A172 (cell line): ENCODE measurements at places on chromosomes 3 and 15. TPM values are rescaled to one million over a fixed set of nuclear protein-coding genes. Genes with fewer than 3 reads are reported as not detected.

Gene LARP6
- total RNA-seq, result 45.4 and 63.4 TPM in 2 replicates

Gene PAK6
- 0.17 and 0.43 TPM in 2 replicates for total RNA-seq

Gene CD47
- 124 and 145 TPM in 2 replicates for total RNA-seq

Gene OSBPL10
- 23.0 and 24.2 TPM in 2 replicates for total RNA-seq

Gene TIMP4
- total RNA-seq, result 6.1 and 8.6 TPM in 2 replicates

Gene CHRFAM7A
- not detected in 2 replicates for total RNA-seq

Gene NAALADL2
- total RNA-seq, result 1.3 and 1.5 TPM in 2 replicates

Gene DPPA2
- not detected in 2 replicates for total RNA-seq

Gene ZPLD1
- total RNA-seq, result not detected in 2 replicates

Gene FMN1
- 0.36 and 0.95 TPM in 2 replicates for total RNA-seq

Gene SHF
- total RNA-seq, result 0.38 TPM in 1 of 2 replicates, not detected in the other

Gene A4GNT
- not detected in 2 replicates for total RNA-seq

Gene IGF1R
- total RNA-seq, result 6.1 and 9.4 TPM in 2 replicates

DNA sequence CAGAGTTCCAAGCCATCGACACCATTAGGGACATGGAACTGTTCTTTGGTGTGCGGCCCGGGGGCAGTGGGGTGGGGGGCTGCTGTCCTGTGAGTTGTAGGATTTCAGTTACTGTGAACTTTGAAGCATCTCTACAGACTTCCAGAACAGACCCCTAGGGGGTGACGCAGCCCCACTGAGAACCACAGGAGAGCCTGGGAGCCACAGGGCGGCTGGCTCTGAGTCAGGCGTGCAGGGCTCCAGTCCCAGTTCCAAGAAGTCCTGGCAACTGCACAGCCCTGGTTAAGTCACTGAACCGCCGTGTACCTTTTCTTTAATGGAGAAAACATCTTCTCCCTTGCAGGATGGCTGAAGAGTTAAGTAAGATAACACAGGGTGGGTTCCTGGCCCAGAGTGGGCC, 23.5 kb upstream of the LRTM1 start:
- DNase-seq, result peak; percentile 82

- DNase-seq, result no peak
These were observed 78.1 kb downstream of the ATP10A start for GRCh38 chr15:25784876-25785640.

DNA sequence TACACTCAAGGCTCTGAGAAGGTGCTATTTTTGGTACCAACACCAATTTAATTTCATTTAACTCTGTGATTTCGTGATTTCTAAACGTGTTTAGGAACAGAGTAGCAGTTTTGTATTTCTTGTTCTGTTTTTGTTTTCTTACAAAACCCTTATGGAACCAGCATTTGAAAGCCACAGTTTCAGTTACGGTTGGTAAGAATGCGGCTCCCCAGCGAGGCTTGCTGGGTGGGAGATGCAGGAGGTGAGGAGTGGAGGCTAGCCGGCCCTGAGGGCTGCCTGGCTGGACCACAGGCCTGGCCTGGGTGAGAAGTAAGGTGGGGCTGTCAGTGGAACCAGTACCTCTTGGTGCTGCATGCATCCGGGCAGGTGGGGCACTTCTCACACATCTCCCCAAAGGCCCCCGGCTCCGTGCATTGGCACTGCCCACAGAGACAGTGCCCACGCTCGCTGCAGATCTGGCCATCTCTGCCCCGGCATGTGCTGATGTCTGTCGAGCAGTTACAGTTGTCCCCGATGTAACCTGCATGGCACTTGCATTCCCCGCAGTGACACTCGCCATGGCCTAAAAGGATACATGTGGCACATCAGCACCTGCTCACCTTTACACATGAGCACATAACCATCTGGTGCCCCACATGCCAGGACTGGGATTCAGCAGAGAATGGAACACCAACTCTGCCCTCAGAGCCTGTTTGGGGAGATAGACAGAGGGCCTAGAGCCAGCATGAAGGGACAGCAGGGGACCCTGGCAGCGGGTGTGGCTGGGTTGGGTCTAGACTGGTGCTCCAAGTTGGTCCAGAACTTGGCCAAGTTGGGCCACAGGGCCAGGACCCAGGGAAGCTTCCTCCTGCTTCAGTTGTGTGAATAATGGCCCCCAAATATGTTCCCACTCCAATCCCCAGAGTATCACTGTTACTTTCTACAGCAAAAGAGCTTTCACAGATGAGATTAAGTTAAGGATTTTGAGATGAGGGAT, 43.4 kb downstream of the UMPS start:
- DNase-seq, result no peak

DNA sequence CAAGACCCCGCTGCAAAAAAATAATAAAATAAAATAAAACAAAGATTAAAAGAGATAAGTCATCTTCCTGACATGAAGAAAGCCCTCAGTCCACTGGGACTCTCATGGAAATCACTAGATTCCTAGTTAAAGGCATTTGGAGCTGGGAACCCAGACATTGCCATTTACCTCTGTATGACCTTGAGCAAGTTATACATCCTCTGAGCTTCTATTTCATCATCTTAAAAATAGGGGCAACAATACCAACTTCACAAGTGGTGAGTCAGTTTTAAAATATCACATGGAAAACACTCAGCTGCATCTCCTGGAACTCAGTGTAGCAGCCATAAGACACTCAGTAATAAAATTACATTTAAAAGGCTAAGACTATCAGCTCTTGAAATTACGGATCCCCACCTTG, 334.8 kb downstream of the ERC2 start:
- peak; percentile 65 for DNase-seq

DNA sequence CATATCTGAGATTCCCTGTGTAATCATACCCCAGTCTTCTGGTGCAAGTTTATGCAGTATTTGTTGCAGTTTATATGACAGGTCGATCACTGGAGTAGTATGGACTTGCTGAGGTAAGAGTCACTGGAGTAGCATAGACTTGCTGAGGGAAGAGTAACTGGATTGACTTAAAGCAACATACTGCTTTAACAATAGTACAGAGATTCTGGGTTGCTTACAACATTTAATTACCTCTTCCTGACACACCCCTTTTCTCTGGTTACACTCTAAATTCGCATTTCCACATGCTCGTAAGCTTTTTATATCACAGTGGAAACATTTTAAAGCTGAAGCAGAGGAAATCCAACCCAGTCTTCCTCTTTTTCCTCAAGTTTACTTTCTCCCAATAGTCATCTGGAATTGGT, 11.8 kb downstream of the AAGAB start:
- no peak for DNase-seq

DNA sequence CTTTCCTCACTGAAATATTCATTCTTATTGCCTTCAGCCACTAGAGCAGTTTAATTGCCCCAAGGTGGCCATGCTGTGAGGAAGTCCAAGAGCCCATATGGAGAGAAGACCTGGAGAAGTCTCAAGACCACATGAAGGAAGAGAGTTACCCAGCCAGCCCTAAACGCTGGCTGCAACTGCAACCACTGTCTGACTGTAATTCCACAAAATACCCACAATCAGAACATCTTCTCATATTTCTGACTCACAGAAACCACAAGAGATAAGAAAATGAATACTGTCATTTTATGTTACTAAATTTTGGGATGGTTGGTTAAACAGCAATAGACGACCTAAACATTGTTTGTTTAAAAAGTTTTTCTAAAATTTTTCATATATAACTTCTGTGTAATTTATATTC, 14.7 kb upstream of the SST start:
- DNase-seq, result peak; percentile 60

- no peak for DNase-seq
These were observed 28.1 kb downstream of the CHST2 start for GRCh38 chr3:143147707-143148106.

DNA sequence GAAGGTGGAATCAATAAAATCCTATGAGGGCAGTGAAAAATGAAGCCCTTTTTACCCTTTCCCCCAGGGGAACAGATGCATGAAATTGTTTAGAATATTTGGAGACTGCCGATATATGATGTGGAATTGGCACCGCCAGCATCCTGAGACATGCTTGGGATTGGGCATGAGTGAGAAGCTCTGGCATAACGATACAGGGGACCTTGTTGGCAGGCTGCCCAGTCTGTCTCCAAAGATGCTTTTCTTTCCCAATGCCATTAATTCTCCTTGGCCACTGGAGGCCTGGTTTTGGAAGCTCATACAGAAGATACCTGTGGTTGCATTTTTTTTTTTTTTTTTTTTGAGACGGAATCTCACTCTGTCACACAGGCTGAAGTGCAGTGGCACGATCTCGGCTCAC, 800.6 kb upstream of the LMCD1 start:
- DNase-seq, result no peak

GRCh38 chr15:89857673-89858072, 36.1 kb downstream of the AP3S2 start:
- no peak for DNase-seq

GRCh38 chr3:24025805-24026204, 80.7 kb downstream of the NR1D2 start:
- no peak for DNase-seq

DNA sequence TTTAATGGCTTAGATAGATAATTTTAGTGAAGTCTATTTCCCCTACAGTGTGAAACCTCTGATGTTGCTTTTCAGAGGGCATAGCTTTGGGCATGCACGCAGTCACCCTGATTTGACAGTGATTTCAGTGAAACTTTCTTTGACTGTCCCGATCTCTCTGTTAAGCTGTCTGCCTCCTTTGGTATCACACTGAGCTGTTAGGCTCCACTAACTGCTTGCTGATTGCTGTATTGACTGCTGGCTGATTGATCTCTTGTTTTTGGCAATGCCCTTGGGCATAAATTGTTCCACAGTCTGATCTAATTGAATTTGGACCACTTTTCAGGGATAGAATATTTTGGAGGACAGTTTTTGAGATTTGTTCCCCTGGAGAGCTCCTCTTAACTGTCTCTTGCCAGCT, 68.5 kb upstream of the CCDC54 start:
- DNase-seq, result no peak

DNA sequence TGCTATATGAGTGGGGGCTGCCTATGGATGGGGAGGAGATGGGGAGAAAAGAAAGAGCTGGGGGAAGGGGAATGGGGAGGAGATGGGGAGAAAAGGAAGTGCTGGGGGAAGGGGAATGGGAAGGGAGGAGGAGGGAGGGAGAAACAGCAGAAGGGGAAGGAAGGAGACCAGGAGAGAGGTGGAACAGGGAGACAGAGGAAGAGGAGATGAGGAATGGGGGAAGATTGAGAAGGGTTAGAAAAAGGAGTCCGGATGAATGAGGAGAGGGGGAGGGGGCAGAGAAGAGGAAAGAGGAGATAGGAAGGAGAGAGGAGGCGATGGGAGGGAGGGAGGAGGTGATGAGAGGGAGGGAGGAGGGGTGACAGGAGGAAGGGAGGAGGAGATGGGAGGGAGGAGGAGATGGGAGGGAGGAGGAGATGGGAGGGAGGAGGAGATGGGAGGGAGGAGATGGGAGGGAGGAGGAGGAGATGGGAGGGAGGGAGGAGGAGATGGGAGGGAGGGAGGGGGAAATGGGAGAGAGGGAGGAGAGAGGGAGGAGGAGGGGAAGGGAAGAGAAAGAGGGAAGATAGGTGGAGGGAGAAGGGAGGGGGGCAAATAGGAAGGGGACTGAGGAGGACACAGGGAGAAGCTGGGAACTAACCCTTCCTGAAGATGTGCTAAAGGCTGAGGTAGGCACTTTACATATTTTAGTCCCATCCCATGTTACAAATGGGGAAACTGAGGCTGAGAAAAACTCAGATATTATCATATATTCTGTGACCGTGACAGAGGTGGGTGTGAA, 6.6 kb upstream of the BCL2L10 start:
- DNase-seq, result no peak

DNA sequence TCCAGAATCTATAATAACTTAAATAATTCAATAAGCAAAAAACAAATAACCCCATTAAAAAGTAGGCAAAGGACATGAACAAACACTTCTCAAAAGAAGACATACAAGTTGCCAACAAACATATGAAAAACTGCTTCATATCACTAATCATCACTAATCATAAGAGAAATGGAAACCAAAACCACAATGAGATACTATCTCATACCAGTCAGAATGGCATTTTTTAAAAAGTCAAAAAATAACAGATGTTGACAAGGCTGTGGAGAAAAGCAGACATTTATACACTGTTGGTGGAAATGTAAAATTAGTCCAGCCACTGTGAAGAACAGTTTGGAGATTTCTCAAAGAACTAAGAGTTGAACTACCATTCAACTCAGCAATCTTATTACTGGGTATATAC, 19.5 kb upstream of the ZMAT3 start:
- no peak for DNase-seq

- peak; percentile 85 for DNase-seq
These were observed 544.6 kb upstream of the NECTIN3 start for GRCh38 chr3:110526777-110527727.

DNA sequence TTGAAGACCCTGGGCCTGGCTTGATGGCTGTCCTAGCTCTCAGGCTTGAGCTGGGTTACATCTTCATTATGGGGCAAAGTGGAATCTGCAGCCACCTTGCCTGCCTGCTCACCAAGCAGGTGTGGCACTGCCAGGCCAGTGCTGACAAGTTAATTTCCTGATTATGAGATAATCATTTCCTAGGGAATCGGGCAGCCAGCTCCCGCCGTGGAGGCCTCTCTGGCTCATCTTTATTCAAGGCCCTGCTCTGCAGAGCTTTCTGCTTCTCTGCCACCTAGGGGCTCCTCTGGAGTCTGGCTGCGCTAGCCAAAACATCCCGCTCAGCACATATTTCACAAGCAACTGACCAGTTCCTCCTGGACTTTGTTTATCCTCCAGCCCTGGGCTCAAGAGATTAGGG, 9.9 kb downstream of the LOXL1 start:
- no peak for DNase-seq

GRCh38 chr3:139718415-139718814, 40.6 kb upstream of the NMNAT3 start:
- peak; percentile 19 for DNase-seq

GRCh38 chr3:120162400-120162799, 68.2 kb upstream of the GSK3B start:
- DNase-seq, result peak; percentile 72

GRCh38 chr15:90024406-90024805, 23.3 kb downstream of the ZNF710 start:
- DNase-seq, result no peak
